ENCODE measurements at places on chromosomes 6 and 20.

GRCh38 chr6:166770216-166771116 lies 143.4 kb upstream of the RPS6KA2 start:
- DNase-seq, result peak; percentile 52

DNA sequence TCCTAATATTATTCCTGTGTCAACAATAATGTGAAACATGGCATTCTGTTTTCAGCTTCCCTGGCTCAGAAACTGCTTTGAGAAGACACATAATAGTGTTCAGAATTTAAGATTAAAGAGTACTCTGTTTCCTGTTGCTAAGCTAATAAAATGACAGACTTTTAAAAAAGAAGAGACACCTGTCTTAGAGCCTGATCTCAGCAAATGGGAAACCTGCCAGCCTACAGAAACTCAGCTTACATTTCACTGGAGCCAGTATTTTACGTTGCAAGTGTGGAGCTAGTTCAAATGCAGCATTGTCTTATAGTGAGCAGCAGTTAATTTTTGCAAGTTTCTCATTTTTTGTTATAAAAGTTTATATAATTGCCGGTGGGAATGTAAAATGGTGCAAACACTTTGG lies 28.8 kb downstream of the KIZ start:
- no peak for DNase-seq

DNA sequence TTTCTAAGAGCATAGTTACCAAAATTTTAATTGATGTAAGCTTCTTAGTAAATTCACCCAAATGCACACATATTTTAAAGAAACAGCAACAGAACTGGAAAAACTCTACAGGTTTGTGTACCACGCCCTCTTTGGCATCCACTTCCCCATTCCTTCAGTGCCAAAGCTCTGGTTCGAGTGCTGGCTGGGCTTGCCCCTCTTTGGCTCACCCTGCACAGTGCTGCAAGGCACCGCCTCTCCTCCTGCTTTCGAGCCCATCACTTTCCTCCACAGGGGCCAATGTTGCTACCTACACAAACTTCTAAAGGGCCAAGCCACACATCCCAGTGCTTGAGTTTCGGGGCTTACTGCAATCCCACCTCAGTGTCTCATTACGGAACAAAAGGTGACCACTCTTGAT lies 9.6 kb downstream of the LRP11 start:
- no peak for DNase-seq

DNA sequence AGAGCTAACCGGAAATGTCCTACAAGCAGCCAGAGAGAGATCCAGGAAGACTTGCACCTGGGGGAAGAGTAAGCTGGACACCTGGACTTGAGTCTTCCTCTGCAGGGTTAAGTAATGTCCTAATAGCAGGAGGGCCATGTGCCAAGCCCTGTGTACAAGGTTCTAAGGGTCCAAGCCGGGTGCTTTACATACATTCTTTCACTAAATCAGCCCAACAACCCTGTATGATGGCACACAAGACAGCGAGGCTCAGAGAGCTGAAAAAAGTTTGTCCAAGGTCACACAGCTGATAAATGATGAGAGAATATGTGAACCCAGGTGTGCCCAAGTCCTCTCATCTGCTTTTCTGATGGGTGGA lies 215.1 kb upstream of the CDYL start:
- DNase-seq, result no peak

GRCh38 chr6:156659822-156660198 lies 117.4 kb upstream of the ARID1B start:
- no peak for DNase-seq

- DNase-seq, result no peak
These were observed 457.8 kb downstream of the QKI start for GRCh38 chr6:163872335-163872734.

DNA sequence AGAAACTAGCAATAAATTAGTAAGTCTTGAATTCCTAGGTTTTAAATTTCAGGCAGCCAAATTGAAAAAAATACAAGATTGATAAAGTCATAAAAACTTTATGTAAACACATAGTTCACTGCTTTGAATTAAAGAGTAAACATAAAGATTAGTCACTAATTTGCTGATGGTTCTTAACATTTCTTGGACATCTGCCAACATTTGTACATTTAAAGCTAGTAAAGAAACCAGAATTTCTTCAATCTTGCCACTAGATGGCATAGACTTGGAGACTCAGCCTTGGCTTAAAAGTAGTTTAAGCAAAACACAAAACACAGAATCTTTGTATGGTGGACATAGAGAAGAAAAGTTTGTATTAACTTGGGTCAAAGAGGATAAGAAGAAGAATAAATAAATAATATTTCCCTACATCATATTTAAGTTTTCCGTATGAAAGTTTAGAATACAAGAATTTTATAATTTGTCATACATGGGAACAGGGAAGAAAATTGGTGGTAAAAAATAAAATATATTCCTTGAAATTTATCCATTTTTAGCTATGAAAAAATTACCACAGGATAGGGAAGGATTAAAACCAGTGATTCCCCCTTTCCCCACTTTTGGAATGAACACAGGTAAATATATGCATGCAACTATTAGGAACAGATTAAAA lies 41.7 kb upstream of the FAM135A start:
- DNase-seq, result peak; percentile 31

DNA sequence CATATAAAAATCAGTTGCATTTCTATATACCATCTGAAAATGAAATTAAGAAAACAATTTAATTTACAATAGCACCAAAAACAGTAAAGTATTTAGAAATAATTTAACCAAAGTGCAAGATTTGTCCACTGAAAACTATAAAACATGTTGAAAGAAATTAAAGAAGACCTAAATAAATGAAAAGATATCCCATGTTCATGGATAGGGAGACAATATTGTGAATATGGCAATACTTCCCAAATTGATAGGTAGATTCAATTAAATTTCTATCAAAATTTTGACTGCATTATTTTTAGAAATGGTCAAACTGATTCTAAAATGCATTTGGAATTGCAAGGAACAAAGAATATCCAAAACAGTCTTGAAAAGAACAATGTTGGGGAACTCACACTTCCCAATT lies 17.6 kb upstream of the POU3F2 start:
- no peak for DNase-seq

DNA sequence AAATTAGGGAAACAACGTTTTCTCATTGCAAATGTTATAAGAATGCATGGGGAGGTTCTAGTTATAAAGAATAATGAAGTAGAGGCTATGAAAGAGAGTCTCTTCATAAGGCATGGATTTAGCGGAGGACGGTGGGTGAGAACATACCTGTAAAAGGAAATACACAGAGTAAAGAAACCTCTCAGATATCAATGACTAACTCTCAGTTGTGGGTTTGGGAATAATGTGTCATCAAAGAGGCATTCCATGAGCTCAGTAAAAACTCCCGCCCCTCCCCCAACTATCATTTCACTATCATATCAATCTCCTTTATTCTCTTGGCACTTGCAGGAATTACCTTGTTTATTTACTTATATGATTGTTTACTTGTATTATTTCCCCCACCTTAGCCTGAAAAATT lies 695.4 kb downstream of the PTPRT start:
- no peak for DNase-seq

- no peak for DNase-seq
These were observed 363.9 kb upstream of the FLRT3 start for GRCh38 chr20:14701326-14701725.

- no peak for DNase-seq
These were observed 21.6 kb downstream of the EYA2 start for GRCh38 chr20:46916258-46916603.

DNA sequence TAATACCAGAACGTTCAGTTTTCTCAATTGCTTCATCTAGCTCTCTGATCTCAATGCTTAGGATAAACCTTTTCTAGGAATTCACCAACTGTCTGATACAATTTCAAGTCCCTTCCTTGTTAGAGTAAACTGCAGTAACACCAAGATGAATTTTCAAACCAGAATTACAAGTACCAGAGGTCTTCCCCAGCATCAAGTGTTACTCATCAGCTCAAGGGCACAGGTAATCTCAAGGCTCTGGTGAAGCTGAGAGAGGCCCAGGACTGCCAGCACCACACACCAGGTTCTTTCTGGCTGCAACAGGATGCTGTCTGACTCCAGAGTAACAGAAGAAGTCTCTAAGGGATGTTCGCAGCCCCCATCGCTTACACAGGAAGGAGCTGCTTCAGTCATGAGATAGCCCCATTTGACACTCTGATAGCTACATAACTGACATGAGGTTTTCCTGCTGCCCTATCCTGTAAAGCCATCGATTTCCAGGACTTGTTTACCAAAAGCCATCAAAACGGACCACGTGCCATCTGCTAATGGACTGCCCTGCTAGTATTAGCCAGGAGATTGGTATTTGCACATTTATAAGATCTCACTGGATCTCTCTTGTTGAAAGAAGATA lies 549.4 kb downstream of the UTRN start:
- DNase-seq, result no peak

GRCh38 chr6:6747371-6747770 lies 158.9 kb downstream of the LY86 start:
- DNase-seq, result no peak

- no peak for DNase-seq
These were observed 259.8 kb downstream of the PHACTR1 start for GRCh38 chr6:12976366-12976765.

DNA sequence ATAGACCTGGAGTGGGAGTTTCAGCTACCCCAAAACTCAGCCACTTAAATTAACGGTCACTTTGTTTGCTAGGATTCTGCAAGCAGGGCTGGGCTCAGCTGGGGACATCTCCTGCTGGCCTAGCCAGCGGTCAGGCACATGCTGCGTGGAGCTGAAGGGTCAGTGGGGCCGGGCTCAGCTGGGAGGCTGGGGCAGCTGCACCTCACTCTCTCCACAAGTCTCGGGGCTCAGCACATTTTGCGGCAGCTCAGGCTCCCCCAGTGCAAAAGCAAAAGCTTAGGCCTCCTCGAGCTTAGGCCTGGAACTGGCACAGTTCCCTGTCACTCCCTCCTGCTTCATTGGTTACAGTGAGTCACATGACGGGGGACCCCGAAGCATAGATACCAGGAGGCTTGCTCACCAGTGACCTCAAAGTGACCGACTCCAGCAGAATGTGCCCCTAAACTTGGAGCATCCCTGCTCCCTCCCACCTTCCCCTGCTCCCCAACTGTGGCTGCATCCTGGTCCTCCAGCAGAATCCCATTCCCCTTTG lies 80.6 kb upstream of the CST7 start:
- DNase-seq, result no peak

DNA sequence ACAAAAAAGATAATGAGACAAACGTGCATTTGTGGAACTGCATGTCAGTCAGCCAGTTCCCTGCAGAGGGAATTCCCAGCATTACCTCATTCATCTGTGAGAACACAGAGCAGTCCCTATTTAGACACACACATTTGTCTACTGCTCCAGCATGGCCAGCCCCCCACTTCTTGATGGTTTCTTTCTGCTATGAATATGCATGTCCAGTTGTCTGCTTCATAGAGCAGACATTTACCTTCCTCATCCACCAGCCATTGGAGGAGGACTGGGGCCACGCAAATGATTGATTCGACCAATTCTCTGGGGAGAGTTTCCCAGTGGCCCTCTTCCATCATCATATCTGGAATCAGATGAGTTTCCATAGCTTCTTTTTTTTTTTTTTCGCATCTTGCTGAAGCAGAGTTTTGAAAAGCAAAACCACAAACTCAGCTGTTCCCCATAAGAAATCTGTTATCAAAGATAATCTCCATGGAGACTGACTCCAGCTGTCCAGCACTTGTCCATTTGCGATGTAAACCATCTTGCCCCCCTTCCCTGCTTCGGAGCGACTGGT lies 11.8 kb downstream of the ENPP1 start:
- no peak for DNase-seq

GRCh38 chr20:10634211-10634610 lies 39.6 kb downstream of the JAG1 start:
- no peak for DNase-seq

DNA sequence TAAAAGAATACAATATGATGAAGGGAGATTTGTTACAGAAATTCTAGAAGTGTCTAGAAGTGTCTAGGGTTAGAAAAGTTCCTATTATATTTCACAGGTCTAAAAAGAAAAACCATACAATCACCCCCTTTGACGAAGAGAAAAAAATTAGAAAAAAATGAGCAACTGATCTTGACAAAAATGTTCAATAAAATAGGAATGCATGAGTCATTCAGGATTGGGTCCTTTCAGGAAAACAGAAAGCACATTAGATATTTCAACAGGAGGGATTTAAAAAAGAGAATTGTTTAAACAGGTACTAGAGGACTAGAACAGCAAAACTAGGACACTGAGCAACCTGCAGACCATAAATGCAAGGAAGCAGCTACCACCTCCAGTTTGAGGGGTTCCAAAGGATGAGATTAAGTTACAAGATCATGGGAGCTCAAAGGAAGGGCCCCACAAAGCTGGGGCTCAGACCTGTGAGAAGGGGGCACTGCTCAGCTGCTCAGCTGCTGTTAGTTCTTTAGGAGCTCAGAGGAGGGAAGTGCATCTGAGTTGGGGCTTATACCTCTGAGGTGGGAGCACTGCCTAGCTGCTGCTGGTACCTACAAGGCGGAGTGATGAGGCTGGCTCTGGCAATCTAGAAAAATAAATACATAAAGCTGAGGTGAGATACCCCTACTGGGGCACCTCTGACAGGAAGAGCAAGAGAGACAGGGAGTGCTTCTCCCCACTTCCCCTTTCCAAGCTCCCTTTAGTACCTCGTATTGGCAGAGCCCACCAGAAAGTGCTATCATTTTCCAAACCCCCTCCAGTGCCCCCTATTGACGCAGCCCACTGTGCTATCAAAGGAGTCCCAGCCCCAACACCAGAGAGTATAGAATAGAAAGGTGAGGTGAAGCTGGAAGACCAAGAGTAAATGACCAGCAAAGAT lies 27.1 kb upstream of the BEND6 start:
- no peak for DNase-seq

- peak; percentile 3 for DNase-seq
These were observed 10.4 kb upstream of the VNN2 start for GRCh38 chr6:132768051-132768517.

- peak; percentile 83 for DNase-seq
These were observed 18.0 kb upstream of the CSNK2A1 start for GRCh38 chr20:561437-562231.

GRCh38 chr20:35876033-35876320 lies 78.3 kb downstream of the SCAND1 start:
- DNase-seq, result no peak

DNA sequence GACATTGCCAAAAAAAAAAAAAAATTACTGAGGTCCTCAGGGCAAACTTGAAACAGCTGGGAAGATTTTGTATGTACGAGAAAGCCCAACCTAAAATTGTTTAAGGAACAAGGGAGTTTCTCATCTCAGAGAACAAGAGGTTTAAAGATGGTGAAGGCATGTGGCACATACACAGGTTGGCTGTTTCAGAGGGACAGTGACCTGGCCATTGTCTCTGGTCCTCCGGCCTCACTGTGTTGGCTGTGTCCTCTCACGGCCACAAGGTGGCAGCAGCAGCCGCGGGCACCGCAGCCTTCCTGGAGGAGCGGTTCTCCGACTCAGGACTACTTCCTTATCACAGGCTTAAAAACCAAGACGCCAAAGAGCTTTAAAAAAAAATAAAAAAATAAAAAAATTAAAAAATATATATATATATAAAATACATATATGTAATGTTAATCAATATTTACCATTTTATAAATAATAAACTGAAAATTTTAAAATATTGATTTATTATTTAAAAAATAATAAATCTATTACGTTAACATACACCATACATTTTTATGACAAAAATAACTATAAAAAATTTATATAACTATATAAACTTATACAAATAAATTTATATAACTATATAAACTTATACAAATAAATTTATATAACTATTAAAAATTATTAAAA lies 52.8 kb downstream of the GTF2H5 start:
- peak; percentile 85 for DNase-seq
